CD4-positive, alpha-beta T cell treated with Interferon alpha-2 for 1 hour (primary cell): ENCODE measurements at places on chromosomes 16 and 17.

DNA sequence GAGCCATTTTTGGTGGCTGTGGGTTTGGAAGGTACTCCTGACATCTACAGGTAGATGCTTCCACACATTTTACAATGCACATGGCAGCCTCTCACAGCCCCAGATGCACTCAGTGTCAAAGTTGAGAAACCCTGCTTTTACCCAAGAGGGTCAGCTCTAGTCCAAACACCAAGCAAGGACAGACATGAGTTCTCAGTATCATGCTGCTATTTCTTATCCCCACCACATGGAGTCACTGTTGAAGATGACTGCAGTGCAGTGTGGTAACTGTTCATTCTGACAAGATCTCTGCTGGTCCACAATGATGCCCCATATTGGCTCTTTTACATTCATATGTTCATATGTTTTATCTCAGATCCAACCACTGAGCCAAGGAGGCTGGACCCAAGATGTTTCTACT, 50.5 kb upstream of the SALL1 start:
- DNase-seq = no peak

- DNase-seq = no peak
Measured at GRCh38 chr17:5718726-5719125, 134.4 kb upstream of the NLRP1 start.

DNA sequence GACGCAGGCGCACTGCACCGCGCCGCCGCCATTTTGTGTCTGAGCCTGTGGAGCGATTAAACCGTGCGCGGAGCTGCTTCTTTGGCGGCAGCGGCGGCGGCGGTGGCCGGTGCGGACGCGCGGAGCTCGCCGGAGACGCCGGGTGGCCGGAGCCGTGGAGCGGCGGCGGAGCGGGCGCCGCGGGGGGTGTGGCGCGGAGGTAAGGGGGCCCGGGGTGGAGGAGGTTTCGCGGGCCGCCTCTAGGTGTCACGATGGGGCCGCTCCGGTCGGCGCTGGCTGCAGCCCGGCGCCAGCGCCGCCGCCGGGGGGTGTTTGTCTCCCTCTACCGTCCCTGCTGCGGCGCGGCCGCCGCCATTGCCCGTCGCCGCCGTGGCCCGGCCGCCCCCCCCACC, at the start of gene CTCF:
Gene CTCF (plus strand): TSS at position 1 of the 392 bp plus-strand sequence. CDS start 48,307 bp downstream, outside the sequence.
- DNase-seq = peak; percentile 91

GRCh38 chr17:61057257-61057656, 342.4 kb upstream of the TBX2 start:
- peak; percentile 1 for DNase-seq

- DNase-seq = no peak
Measured at GRCh38 chr17:73463821-73464220, 152.0 kb upstream of the CDC42EP4 start.

GRCh38 chr16:28265822-28266221, 26.5 kb upstream of the SBK1 start:
- DNase-seq = no peak

DNA sequence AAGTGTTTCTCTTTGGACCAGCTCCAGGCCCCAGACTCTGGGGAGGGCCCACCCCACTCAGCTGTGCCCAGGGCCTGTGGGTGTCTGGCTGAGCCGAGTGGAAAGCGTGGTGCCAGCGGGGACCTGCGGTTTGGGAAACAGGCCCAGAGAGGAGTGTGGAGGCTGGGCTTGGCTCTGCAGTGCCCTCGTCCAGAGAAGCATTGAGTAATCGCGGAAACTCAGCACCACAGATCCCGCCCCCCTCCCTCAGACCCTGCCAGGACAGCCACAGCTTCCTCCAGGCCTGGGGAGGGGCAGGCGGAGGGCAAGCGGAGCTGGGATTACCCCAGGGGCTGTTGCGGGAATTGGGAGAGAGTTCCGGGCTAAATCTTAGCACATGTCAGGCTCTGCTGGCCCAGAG, 14.6 kb upstream of the PITPNA start:
- DNase-seq = peak; percentile 77

DNA sequence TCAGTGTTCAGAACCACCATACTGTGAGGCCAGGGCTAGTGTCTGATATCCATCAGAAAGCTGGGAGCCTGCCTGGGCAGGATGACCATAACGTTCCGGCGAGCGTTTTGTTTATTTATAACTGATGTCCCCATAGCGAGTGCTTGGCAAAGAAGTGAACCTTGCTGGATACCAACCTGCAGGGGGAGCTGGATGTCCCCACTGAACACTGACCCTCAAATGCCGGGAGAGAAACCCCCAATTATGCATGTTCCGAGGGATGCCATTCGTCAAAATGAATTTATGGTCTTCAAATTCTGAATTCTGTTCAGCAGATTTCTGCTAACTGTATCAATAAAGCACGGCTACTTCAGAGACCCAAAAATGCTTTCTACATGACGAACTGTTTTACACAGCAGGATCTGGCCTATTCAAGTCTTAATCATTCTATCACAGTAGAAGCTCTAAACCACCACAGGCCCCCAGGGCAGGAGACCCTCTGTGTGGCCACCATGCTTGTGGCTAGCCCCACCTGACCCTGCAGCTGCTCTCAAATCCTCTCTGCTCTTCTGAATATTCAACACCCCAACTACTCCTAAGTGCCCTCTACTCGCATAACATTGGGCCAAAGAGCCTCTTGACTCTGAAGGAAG, 15.2 kb downstream of the MED24 start:
- no peak for DNase-seq

DNA sequence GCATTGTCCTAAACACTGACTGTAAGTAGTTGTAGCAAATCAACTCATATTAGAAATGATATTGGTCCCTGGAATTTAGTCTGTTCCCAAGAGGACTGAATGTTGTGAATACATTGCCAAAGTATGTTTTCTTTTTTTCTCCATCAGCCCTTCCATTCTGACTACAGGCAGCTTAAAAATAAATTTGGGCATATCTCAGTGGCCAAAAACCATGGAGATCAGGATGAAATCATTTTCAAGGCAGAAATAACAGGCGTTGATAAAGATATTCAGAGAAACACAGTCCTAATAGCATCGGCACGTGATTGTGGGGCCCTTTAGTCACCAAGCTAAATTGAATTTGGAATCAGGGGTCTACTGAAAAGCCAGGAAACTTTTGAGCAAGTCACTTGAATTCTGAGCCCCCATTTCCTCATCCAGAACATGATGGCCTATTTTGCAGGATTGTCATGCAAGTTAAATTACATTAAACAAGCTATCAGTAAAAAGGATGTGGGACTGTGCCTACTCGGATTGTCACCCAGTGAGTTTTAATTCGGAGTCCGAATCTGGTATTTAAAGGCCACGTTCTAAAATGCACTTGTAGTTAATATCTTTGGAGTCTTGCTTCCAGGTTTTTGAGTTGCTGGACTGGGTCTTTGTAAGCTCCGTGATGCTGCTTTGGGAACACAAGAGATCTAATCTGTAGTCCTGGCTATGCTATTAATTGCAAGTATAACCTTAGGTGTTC, 17.1 kb downstream of the HLF start:
- no peak for DNase-seq

DNA sequence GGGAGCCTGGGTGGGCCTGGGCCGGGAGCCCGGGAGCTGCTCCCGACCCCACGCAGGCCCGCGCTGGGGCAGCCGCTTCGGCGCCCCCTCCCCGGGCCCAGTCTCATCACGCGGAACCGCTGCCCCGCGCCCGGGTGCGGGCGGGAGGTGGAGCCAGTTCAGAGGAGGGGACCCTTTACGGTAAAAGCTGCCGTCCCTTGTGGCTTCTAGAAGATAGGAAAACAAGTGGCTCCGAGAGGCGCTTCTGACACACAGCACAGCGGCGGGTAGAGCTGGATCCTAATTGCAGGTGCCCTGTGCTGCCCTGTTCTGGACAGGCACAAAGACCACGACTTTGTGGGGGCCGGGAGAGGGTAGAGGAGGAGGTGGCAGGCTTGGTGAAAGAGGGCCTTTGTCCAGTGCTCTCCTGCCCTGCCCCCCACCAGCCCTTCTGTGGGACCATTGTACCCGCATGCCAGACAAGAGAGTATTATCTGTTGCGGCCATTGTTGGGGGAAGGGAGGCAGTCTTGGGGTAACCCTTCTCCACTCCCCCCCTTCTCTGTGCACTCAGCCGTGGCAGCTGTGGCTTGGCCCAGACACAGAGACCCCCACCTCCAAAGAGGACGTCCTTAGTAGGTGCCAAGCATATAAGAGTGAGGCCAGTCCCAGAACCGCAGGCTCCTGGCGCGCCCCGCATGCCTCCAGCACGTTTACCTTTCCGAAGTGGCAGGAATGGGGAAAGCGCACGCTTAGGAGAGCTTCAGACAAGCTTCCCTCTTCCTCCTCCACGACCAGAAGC, 736 bp downstream of the CNP start:
- peak; percentile 75 for DNase-seq

GRCh38 chr17:9408868-9409829, 166.5 kb downstream of the STX8 start:
- no peak for DNase-seq

- DNase-seq = no peak
Measured at GRCh38 chr17:64185101-64185500, 55.2 kb upstream of the ERN1 start.

GRCh38 chr17:19787733-19788357, 39.7 kb upstream of the ALDH3A1 start:
- no peak for DNase-seq

DNA sequence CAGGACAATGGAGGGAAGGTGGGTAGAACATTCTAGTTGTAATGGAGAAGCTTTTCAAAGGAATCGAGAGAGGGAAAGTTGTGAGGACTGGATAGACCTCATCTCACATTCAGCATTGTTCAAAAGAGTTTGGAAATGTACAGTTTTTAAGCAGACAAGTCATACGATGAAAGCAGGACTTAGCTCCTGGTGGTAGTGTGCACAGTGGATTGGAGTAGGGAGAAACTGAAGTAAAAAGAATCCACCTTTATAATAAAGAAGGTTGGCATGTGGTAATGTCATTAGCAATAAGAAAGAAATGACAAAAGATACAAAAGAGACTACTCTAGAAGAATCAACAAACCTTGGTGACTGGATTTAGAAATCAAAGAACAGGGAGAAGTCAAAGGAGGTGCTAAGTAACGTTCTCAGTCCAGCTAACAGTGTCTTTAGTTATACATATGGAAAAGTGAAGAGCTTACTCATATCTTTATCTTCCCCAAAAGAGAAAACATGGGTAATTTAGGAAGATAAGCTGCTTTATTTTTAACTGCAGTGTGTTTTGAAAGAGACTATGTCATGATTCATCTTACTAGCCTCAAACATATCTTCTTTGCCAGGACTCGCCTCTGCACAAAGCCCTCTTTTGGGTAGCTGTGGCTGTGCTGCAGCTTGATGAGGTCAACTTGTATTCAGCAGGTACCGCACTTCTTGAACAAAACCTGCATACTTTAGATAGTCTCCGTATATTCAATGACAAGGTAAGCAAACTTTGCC, 18.7 kb upstream of the EVI2A start:
- no peak for DNase-seq

GRCh38 chr17:72561266-72561665, 440.4 kb downstream of the SOX9 start:
- no peak for DNase-seq

- no peak for DNase-seq
Measured at GRCh38 chr17:81035521-81036196, 708 bp downstream of the BAIAP2 start.
